ENCODE measurements at places on chromosomes 1 and 21. TPM values are rescaled to one million over a fixed set of nuclear protein-coding genes. Genes with fewer than 3 reads are reported as not detected.

DNA sequence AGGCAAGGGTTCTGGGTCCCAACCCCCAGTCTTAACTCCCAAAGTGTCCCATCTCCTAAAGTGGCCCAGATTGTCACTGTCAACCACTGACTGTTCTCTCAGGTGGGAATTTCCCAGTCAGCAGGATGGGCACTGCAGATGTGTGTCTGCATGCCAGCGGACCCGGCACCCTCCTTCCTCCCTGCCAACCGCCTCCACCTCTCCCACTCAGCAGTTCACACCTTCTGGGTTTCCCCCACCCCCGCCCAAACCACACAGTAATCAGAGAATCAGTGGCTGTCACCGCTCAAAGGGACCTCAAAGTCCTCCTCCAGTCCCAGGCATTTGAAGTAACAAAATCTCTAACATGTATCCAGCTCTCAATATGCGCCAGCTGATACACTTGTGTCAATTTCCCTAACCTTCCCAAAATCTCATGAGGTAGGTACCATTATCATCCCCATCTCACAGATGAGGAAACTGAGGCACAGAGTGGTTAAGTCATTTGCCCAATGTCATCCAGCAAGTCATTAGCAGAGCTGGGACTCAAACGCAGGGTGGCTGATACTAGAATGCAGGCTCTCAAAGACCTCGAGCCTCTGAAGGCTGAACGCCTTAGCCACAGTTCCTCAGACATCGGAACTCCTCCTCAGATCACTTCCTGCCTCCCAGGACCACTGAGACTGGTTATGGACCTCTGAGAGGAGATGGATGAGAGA is 4.8 kb downstream of the RUNX3 start:
- DNase-seq, result no peak

GRCh38 chr1:24293392-24294227 is 25.5 kb upstream of the GRHL3 start:
- DNase-seq, result no peak

- no peak for DNase-seq
Measured at GRCh38 chr1:96632045-96632664, 89.4 kb upstream of the PTBP2 start.

Gene TEKT2
- total RNA-seq, result 1.7 TPM

- no peak for DNase-seq
Measured at GRCh38 chr1:185208626-185209180, 51.7 kb downstream of the SWT1 start.

Gene KCNQ4
- 2.3 TPM for total RNA-seq

All from Karpas-422 (cell line).